Right ventricle myocardium superior (tissue), 1 donor: ENCODE measurements at places on chromosomes 12 and 14. TPM values are rescaled to one million over a fixed set of nuclear protein-coding genes. Genes with fewer than 3 reads are reported as not detected.

GRCh38 chr12:122081697-122082221 is 3.2 kb downstream of the MLXIP start:
- peak; percentile 81 for DNase-seq

GRCh38 chr12:67456431-67456901 is 187.3 kb downstream of the CAND1 start:
- DNase-seq, result peak; percentile 46

DNA sequence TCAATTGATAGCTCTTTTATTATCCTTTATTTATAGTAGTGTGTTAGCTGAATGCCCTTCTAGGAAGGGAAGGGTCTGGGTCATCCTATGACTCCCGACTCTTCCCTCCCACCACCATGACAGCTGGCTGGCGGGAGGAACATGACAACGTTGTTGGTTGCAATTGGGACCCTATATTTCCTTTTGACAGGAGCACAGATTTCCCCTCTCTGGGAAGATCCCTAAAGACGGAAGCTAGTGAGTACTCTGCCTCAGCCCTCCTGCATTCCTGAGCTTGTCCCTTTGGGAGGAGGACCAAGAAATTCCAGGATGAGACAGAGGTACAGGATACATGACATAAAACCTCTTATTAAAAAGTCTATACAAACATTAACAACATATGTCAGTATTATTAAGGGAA is 485.4 kb downstream of the NAV3 start:
- no peak for DNase-seq

- no peak for DNase-seq
These were observed 331.2 kb downstream of the SLC16A7 start for GRCh38 chr12:59927032-59927431.

- no peak for DNase-seq
These were observed 89.6 kb downstream of the TMEM132C start for GRCh38 chr12:128356547-128356946.

DNA sequence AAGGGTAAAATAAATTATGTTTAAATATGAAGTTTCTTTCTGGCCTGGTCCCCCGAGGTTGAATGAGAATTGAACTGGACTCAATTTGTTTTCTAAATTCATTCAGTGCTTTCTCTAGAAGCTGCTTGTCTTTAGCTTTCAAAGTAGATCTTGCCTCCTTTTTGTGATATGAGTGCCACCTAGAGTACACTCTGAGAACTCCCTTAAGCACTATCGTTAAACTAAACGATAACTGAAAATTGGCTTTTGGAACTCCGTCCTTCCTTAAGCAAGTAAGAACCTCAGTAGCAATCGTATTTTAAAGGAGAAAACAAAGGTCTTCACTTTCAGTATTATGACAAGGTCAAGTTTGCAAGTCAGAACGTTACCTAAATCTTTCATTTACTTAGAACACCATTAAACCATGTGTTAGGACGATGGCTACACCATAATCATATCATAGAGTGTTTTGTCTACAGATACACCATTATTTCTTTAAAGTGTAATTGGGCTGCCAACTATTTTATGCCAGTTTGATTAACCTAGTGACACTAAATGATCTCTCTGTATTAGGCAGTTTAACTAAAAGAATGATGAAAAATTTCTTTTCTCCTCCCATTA is 364.8 kb downstream of the SNAPC1 start:
- DNase-seq, result no peak

DNA sequence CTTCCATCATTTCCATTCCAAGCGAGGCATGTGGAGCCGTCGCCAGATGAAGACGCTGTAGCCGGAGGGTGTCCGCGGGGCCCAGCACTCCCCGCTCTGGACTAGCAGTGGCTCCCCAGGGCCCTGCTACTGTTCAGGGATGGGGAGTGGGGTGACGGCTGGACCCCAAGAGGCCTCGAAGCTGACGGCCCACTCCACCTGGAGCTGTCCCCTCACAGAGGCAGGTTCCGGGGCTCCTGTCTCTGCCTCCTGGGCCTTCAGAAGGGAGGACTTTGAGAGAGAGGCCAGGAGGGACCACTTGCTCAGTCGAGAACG is 101.6 kb downstream of the B4GALNT3 start:
- no peak for DNase-seq

DNA sequence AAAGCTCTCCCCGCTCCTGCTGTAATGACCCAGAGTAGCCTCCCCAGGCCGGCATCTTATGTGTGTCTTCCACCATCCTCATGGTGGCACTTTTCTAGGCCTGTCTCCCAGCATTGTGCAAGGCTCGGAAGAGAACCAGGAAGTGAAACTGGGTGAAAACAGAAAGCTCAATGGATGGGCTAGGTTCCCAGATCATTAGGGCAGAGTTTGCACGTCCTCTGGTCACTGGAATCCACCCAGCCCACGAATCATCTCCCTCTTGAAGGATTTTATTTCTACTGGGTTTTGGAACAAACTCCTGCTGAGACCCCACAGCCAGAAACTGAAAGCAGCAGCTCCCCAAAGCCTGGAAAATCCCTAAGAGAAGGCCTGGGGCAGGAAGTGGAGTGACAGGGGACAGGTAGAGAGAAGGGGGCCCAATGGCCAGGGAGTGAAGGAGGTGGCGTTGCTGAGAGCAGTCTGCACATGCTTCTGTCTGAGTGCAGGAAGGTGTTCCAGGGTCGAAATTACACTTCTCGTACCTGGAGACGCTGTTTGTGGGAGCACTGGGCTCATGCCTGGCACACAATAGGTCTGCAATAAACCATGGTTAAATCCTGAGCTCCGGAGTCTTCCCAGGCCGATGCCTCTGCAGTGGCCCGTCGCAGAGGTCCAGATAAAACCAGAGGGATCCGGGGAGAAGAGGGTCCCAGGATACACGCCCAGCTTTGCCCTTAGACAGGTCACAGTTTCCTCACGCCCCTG is 15.6 kb downstream of the ACVRL1 start:
- peak; percentile 65 for DNase-seq

- DNase-seq, result peak; percentile 89
These were observed 4.7 kb upstream of the RHOF start for GRCh38 chr12:121797937-121798786.

DNA sequence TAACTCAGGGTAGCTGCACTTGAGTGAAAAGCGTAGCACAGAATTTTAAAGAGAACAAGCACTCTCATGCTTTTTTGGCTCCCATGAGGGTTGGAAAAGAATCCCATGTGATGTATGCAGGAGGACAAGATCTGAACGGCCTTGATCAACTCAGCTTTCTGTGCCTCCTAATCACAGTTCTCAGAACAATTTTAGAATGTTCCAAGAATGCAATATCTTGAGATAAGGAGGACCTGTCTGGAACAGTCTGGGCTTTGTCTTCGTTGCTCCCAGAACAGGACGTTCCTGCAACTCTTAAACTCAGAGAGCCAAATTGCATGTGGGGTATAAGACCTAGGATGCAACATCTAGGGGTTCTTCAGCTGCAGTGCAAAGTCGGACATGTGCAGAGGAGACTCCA is 582.7 kb downstream of the RERGL start:
- no peak for DNase-seq

DNA sequence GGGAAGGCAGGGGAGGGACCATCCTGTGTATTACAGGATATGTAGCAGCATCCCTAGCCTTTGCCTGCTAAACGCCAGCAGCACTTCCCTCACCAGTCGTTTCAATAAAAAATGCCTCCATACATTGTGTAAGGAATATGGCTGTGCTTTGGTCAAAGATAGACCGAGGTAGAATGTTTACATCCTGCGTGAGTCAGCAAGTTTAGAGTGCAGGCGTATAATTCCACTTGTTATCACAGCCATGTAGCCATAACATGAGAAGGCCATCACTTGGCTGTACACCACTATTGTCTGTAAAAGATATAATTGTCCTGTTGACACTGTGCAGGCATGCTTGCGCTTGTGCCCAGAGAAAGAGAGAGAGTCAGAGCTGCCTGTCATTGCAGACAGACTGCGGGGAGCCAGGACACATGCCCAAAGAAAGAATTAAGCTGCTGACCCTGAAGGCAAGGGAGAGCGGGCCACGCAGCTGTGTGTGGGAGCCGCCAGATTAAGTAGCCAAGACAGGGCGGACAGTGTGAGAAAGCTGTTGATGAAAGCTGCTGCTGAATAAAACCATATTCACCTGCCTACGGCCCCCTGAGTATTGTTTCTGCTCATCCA is 68.4 kb downstream of the CRACR2A start:
- DNase-seq, result peak; percentile 59

DNA sequence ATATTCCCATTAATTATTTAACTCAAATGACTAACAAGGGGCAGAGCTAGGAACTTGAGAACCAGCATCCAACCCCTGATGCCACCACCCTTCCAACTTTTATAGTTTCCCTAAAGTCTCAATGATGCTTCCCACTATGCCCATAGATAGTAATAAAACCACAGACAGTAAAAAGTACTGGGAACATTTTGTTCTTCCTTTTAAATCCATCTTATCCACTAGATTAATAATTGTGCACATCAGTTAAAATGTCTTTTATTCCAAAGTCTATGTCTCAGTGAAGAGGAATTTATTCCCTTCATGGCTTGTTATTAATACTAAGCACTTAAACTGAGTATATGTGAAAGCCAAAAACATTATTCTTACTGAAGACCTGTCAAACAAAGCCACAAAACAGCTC is 45.8 kb downstream of the SINHCAF start:
- no peak for DNase-seq

DNA sequence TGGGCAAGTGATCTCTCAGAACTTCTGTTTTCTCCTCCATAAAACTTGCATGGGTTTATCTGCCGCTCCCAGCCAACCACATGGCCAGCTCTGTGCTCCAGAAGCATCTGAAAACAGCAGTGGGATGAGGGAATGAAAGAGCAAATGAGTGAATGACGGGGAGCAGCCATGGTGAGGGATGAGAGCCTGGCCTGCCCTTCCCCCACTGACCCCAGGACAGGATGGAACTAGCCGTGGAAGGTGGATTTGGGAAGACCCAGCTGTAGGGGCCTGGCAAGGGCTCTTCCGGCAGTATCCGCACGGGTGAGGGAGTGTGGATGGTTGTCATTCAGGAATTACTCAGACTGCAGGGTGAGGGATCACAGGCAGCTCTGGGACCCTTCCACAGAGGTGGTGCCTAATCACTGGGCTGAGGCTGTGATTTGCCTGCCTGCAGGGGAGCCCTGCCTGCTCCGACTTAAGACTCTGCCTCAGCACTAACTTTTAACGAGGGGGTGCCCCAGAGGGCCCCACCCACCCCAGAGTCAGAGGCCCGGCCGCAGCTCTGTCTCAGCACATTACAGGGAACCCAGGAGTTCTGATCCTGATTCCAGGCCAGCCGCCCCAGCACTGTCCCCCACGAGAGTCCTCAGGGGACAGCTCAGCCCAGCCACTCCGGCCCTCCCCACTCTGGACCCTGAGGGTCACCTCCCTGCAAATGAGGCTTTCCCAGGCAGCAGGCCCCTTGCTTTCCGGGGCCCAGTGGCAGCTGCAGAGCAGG is 136.8 kb upstream of the C14orf180 start:
- DNase-seq, result peak; percentile 11

Gene ST8SIA1
- total RNA-seq, result 3.3 TPM

Gene TAS2R46
- not detected for total RNA-seq

Gene ERP27
- 0.24 TPM for total RNA-seq

Gene FAM186B
- total RNA-seq, result 0.46 TPM

Gene NPFF
- not detected for total RNA-seq

Gene IL26
- total RNA-seq, result not detected

Gene LRRK2
- 7.4 TPM for total RNA-seq

Gene NEUROD4
- not detected for total RNA-seq

Gene FITM1
- 126 TPM for total RNA-seq

Gene CLEC6A
- not detected for total RNA-seq

Gene BMP4
- 8.8 TPM for total RNA-seq
